ENCODE measurements at places on chromosomes 12 and 14.

GRCh38 chr14:34548472-34548981 lies 9.0 kb upstream of the EAPP start:
- DNase-seq: no peak

GRCh38 chr12:75856235-75856634 lies 175.3 kb downstream of the PHLDA1 start:
- DNase-seq: no peak

GRCh38 chr12:14460212-14460841 lies 94.8 kb downstream of the ATF7IP start:
- DNase-seq: no peak

DNA sequence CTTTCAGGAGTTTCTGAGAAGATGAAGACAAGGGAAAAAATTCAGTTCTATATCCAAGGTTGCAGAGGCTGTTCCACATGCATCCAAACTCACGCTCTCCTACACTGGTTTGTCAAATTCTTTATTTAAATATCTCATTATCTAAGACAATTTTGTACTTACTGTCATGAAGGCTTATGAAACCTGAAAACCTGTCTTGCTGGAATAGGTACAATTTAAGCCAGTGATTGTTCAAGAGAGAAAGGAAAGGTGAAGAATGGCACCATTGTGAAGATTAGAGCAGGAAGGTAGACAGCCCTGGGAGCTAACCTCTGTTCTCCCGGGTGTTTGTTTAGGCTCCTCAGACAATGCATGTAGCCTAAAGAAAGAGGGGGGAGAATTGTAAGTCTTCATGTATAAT lies 315.1 kb upstream of the PRKD1 start:
- no peak for DNase-seq

DNA sequence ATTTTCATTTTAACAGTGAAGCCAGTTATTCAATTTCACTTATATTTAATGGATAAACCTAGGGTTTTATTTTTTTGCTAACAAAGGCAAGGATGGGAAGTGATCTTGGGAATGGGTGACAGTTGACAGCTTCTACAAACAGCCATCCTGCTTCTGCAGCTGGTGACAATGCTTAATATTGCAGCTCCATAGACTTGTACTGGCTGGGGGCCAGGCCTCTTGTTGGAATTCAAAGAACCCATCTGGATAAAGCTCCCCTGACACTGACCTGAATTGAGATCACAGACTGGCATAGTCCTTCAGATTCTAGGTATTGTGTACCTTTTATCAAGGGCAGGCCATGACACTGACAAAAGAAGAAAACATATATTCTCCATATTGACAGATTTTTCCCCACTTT lies 664.6 kb upstream of the FOXG1 start:
- DNase-seq: no peak

DNA sequence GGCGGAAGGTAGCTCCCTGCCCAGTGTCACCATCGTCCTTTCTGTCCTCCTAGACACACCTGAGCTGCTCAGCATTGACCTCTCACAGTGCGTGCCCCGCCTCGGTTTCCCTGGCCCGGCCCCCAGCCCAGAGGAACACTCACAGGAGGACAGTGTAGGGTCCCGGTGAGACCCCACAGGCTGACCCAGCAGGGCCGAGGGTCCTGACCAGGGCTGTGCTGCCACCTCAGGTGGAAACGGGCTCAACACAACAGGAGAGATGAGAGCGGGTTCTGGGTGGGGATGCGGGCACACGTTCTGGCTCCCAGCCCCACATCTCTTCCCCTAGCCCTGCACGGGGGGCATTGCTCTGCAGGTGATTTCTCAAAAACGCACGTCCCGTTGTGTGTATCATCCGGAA lies 98.1 kb downstream of the PIWIL1 start:
- no peak for DNase-seq

DNA sequence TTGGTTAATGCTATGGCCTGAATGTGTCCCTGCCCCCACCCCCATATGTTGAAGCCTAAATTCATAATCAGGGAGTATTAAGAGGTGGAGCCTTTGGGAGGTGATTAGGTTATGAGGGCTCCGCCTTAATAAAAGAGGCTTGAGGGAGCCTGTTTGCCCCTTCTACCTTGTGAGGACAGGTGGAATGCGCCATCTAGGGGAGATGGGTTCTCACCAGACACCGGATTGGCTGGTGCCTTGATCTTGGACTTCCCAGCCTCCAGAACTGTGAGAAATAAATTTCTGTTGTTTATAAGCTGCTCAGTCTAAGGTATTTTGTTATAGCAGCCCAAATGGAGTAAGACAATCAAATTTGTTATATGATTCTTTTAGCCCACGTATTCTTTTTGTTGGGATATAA lies 148.3 kb downstream of the PTCSC3 start:
- no peak for DNase-seq

DNA sequence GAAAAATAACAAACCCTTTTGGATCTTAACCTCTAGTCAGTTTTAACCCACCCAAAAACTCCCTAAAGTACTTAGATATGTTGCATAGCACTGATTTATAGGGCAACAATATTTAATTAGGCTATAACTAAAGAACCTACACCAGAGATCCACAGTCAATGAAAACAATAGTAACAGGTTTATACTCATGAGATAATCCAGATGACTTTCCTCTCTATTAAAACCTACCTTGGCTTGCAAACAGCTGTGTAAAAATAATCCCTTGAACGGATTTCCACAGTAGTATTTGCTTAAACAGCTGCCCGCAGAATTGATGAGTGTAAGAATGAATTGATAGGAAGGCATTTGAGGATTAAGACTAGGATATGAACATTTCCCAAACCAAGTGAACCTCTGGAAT lies 104.3 kb upstream of the PTPRR start:
- no peak for DNase-seq

DNA sequence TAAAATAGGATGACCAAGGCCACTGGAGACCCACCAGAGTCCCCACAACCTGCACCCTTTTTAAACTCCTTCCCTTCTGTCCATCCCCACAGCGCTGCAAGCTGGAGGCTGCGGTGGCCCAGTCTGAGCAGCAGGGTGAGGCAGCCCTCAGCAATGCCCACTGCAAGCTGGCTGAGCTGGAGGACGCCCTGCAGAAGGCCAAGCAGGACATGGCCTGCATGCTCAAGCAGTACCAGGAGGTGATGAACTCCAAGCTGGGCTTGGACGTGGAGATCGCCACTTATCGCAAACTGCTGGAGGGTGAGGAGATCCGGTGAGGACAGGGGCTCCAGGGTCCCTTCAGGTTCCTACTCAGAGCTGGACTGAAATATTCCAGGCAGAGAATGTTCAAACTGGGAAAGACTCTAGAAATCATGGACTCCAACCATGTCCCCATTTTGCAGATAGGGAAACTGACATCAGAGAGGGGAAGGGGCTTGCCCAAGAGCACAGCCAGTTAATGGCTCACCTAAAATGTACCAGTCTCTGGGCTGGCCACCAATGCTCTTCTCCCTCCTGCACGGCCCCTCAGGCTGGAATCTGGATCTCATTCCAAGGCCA lies 17.2 kb downstream of the KRT85 start:
- no peak for DNase-seq

GRCh38 chr14:56004786-56005185 lies 113.4 kb upstream of the PELI2 start:
- no peak for DNase-seq

DNA sequence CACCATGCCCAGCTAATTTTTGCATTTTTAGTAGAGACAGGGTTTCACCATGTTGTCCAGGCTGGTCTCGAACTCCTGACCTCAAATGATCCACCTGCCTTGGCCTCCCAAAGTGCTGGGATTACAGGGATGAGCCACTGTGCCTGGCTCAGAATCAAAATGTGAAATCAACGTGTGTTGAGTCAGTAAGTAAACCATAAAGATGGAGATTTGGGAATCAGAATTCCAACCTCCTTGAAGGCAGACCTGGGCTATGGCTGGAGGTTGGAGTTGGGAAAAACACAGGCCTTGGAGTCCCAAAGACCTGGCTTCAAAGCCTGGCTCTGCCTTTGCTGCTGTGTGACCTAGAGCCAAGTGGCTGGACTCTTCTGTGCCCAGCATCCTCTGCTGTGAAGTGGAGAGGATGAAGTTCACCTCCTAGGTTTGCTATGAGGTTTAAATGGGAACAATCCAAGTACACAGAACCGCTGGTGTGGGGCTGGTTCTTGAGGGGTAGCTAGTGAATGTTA lies 10.2 kb downstream of the ALDH2 start:
- DNase-seq: no peak

DNA sequence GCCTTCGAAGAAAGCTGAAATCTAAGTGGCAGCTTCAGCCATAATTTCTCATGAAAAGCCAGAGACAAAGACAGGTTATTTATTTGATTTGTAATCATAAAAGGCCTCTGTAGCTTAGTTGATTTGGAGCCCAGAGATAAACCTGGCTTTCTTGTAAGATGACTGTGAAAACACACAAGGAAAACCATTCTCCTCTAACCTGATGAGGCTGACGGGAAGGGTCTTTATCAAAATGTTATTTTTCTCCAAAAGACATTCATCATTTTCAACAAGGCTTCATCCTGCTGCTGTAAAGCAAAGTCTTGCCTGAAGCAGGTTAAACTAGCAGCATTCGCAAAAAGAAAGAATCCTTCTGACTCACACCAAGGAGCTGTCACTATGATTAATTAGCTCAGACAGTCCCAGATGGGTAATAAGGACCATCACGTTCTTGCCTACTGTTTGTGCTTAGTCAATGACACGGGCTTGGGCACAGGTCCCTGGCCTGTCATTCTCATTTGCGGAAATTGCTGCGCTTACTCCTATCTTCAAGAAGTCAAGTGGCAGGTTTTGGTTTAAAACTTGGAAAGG lies 286.6 kb downstream of the C12orf75 start:
- DNase-seq: no peak

Data from activated T-helper 1 cell treated with anti-CD3 and anti-CD28 coated beads, Interleukin-2, amount 50 U/mL, for 16 hours (primary cell).